ENCODE measurements at places on chromosomes 12 and 14.

DNA sequence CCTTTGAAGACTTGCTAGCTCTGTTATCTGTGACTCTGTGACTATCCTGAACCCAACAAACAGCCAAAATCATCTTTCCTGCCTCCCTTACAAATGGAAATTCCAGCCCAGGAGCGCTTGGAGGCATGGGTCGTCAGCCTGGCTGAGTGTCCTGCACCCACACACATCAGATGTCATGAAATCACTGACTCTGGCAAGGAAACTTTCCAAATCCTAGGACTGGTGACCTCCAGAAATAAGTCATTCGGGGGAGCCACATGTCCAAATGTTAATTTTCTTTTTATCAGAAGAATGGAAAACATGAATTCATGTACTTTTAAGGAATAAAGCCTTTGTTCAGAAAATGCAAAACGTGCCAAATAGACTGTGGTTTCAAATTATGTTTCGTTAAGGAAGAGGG, 96.3 kb upstream of the EVL start:
- H3K4me3 ChIP-seq: no peak overlapping the region
- peaks cover 35% of the 10 kb centered on the region for H3K4me1 ChIP-seq
- H3K27me3 ChIP-seq: no peaks in the 10 kb centered on the region
- H3K36me3 ChIP-seq: no peaks in the 10 kb centered on the region
- no peak for DNase-seq
- H3K27ac ChIP-seq: peak overlapping the region; percentile 72

DNA sequence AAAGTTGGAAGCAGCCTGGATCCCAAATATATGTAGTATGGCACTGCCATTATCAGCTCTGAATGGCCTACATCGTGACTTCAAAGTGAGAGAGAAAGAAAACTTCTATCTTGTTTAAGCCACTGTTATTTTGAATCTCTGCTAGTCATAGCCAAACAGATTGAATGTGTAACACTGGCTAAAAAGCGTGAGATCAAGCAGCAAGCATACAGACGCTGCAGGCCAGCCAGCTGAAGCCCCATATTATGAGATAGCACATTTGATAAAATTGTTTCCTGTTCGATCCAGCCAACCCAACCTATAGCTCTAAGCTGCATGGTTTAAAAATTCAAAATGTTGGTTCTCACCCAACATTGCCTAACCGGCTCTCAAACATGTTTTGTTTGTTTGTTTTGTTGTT, 95.0 kb downstream of the DUSP6 start:
- H3K4me3 ChIP-seq: no peak overlapping the region
- DNase-seq: no peak
- H3K36me3 ChIP-seq: no peaks in the 10 kb centered on the region
- H3K4me1 ChIP-seq: peaks cover 8% of the 10 kb centered on the region
- no peak overlapping the region for H3K27ac ChIP-seq
- H3K27me3 ChIP-seq: no peaks in the 10 kb centered on the region

DNA sequence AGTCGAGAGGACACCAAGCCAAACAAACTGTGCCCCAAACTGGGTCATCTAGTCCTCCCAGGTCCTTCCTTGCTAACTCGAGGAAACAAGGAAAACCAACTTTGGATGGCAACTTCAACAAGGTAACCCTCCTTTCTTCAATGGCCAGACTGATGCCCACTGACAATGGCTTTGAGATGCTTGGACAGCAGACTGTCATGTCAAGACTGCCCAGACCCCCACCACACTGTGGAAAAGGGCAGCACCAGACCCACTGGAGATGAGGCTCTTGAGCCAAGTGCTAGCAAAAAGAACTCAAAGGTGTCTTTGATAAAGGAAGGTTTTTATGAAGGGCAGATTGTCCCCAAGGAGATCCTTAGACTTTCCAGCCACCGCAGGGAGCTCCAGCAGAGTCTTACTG, 9.0 kb upstream of the CDH24 start:
- no peaks in the 10 kb centered on the region for H3K27me3 ChIP-seq
- H3K4me3 ChIP-seq: no peak overlapping the region
- H3K36me3 ChIP-seq: peaks cover 35% of the 10 kb centered on the region
- peaks cover 48% of the 10 kb centered on the region for H3K4me1 ChIP-seq
- H3K27ac ChIP-seq: no peak overlapping the region
- DNase-seq: peak; percentile 42

DNA sequence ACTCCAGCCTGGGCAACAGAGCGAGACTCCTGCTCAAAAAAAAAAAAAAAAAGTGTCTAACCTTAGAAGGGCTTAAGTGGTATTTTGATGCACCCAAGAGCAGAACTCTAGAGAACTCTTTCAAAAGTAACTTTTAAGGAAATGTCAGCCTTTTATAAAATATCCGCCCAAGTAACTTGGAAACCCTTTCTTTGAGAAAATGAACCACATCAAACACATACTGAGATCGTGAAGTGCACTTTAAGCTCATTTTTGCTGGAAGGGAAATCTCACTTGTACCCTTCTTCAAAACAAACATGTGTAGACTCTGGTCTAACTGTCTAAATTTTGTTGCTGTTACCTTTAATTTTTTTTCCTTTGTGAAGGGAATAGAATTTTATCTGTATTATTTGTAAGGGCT, 5.5 kb downstream of the C12orf56 start:
- H3K4me3 ChIP-seq: no peak overlapping the region
- no peaks in the 10 kb centered on the region for H3K36me3 ChIP-seq
- no peak for DNase-seq
- peaks cover 5% of the 10 kb centered on the region for H3K4me1 ChIP-seq
- no peaks in the 10 kb centered on the region for H3K27me3 ChIP-seq

DNA sequence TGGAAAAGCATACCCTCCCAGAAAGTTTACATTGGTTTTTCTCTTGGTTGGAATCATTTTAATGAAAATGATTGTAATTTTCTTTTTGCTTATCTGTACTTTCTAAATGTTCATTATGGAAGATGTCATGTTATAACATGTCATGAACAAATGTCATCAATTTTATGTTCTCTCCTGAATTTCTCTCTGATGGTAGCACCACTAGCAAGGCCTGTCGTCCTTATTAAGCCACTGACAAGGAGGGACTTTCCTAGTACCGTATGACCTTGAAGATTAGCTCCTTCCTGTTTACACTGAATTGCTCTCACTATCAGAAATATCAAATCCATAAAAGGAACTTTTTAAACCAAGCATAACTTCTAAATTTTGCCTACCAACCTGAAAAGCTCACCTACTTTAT, 99.0 kb downstream of the ESR2 start:
- no peak for DNase-seq
- H3K27ac ChIP-seq: no peak overlapping the region
- peaks cover 4% of the 10 kb centered on the region for H3K36me3 ChIP-seq
- H3K4me1 ChIP-seq: peaks cover 24% of the 10 kb centered on the region
- H3K27me3 ChIP-seq: no peaks in the 10 kb centered on the region
